ENCODE measurements at places on chromosomes 5 and 9. TPM values are rescaled to one million over a fixed set of nuclear protein-coding genes. Genes with fewer than 3 reads are reported as not detected.

CENPK gene
- 81.0 TPM for total RNA-seq

GRCh38 chr9:21996858-21997257 is 2.3 kb downstream of the CDKN2B-AS1 start:
- H3K4me1 ChIP-seq: peaks cover 30% of the 10 kb centered on the region
- peaks cover 13% of the 10 kb centered on the region for H3K36me3 ChIP-seq
- peak overlapping the region; percentile 19 for H3K27ac ChIP-seq
- H3K4me3 ChIP-seq: peak overlapping the region; percentile 94
- DNase-seq: no peak

GRCh38 chr5:43704243-43704642 is 101.3 kb downstream of the NNT start:
- H3K4me3 ChIP-seq: no peak overlapping the region
- H3K27ac ChIP-seq: no peak overlapping the region
- H3K4me1 ChIP-seq: no peaks in the 10 kb centered on the region
- no peak for DNase-seq
- H3K27me3 ChIP-seq: no peaks in the 10 kb centered on the region

- H3K4me3 ChIP-seq: no peak overlapping the region
- H3K36me3 ChIP-seq: peaks cover 45% of the 10 kb centered on the region
- peaks cover 15% of the 10 kb centered on the region for H3K4me1 ChIP-seq
- no peak for DNase-seq
Observed at GRCh38 chr9:2817999-2818803, 25.7 kb downstream of the PUM3 start.

DNA sequence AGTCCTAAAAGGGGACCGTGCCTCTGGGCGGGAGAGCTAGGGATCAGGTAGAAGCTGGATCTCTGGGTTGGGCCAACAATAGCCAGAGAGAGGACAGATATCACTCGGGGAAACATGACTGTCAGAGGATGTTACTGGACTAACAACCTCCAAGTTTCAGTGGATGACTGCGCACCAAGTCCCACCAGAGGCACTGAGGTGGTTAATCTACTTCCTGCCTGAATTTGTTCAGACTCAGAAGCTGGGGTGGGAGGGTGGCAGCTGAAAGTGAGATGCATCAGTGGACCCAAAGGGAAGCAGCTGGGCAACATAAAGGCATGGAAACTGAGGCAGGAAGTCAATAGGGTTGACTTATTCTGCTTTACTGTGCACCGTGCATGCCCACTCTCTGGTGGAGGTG is 130.1 kb upstream of the SLC44A1 start:
- H3K27me3 ChIP-seq: peaks cover 4% of the 10 kb centered on the region
- no peak for DNase-seq
- no peaks in the 10 kb centered on the region for H3K36me3 ChIP-seq
- no peak overlapping the region for H3K27ac ChIP-seq

DNA sequence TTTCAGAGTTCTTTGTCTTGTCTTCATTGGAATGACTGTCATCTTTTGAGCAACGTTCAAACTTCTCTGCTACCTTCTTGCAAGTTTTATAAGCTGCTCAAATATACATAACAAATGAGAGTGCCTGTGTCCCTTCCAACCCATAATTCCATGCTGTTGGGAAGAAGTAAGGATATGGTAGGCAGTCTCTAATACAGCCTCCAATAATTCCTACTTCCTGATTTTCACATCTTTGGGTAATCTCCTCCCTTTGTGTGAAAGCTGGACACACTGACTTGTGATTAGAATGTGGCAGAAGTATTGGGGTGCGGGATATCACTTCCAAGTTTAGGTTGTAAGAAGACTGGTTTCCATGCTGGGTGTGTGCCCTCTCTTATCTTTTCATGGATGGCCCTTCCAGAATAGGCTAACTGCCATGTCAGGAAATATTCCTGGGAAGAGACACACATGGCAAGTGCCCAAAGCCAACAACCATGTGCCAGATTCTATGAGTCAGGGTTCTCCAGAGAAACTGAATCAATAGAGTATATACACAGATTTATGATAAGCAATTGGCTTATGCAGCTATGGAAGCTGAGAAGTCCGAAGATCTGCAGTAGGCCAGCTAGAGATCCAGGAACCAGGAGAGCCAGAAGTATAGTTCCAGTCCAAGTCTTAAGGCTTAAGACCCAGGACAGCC is 531.3 kb downstream of the NTRK2 start:
- H3K27me3 ChIP-seq: no peaks in the 10 kb centered on the region
- no peak overlapping the region for H3K27ac ChIP-seq
- no peaks in the 10 kb centered on the region for H3K36me3 ChIP-seq
- no peaks in the 10 kb centered on the region for H3K4me1 ChIP-seq
- DNase-seq: no peak

- no peak overlapping the region for H3K4me3 ChIP-seq
- H3K4me1 ChIP-seq: no peaks in the 10 kb centered on the region
- H3K27me3 ChIP-seq: peaks cover 4% of the 10 kb centered on the region
Observed at GRCh38 chr9:115250621-115251032, 132.7 kb upstream of the TNC start.

- no peak for DNase-seq
- no peaks in the 10 kb centered on the region for H3K27me3 ChIP-seq
- H3K4me3 ChIP-seq: no peak overlapping the region
- no peaks in the 10 kb centered on the region for H3K4me1 ChIP-seq
- no peak overlapping the region for H3K27ac ChIP-seq
Observed at GRCh38 chr5:33756491-33756890, 135.3 kb downstream of the ADAMTS12 start.

Measured in activated T-helper 1 cell treated with anti-CD3 and anti-CD28 coated beads, Interleukin-12 subunit alpha, Interleukin-12 subunit beta, Interleukin-2, Interleukin-4 antibody, amounts not matched to agents 30 ng/mL and 10 ng/mL and 1 ng/mL, durations not matched to agents 14 hours and 24 hours and 36 hours (primary cell).